Activated CD4-positive, alpha-beta memory T cell treated with anti-CD3 and anti-CD28 coated beads for 36 hours (primary cell): ENCODE measurements at places on chromosomes 12 and 14. TPM values are rescaled to one million over a fixed set of nuclear protein-coding genes. Genes with fewer than 3 reads are reported as not detected.
A peak's percentile ranks its signal among the peaks of the same experiment; 100 is the strongest.

- no peak for DNase-seq
Observed at GRCh38 chr14:57389646-57390036, 745 bp upstream of the NAA30 start.

COL2A1 gene
- total RNA-seq, result not detected

EPS8 gene
- 3.2 TPM for total RNA-seq

DNA sequence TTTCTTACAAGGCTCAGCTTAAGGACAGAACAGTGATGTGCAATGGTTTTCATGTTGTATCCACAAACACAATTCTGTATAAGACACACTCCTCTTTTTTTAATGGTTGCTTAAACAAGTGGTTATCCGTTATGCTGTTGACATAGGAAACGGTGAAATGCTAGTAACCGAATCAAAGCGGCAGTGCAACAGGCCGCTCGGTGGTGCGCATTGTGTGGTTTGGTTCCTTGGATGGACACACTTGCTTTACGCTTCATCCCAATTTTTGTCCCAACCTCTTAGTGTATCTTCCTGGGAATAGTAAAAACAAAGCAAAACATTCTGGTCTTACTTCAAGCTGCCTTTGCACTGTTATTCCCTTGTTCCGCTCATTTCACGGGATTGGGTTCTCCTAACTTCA lies 650 bp upstream of the PTGER2 start:
- DNase-seq, result no peak

DNA sequence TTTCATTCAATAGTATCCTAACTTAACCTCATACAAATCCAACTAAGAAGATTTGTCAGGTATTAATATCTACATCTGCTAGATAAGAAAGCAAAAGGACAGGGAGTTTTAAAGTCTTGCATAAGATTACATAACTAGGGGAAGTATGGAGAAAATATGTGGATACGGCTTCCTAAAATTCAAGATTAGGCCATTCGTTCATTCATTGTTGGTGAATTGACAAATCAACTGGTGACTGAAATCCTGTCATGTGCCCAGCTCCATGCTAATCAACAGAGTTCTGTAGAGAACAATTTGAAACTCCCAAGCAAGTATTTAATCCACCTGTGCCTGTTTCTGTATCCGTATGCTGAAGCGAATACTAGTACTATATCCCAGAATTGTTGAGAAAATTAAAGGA lies 260.9 kb upstream of the USP15 start:
- DNase-seq, result no peak

- no peak for DNase-seq
Observed at GRCh38 chr14:26276757-26277156, 321.1 kb downstream of the NOVA1 start.

DNA sequence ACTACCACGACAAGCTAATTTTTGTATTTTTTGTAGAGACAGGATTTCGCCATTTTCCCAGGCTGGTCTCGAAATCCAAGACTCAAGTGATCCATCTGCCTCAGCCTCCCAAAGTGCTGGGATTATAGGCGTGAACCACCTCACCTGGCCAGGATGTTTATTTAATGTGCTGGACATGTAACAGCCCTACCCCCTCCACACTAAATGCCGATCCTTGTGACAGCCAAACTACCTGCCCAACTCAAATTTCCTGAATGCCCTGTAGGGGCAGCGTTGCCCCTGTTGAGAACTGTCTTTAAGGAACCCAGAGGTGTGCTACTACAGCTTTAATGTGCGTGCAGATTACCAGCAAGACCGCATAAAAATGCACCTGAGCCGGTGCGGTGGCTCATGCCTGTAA lies 48.1 kb downstream of the KCNK13 start:
- no peak for DNase-seq

SLC4A8 gene
- total RNA-seq, result 1.8 TPM

DNA sequence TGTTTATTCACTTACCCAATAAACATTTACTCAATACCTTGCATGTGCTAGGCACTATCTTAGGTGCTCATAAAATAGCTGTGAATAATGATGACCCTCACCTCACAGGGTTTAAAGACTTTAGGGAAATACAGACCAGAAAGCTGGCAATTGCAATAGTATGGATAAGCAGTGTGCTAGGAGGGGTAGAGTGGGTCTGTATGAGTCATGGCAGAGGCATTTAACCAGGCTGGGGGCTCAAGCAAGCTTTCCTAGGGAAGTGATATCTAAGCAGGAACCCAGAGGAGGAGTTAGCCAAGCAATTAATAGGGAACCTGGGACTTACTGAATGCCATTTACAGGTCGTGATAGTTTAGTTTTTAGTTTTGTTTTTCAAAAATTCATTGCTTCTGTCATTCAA lies 123.9 kb upstream of the CCDC198 start:
- no peak for DNase-seq

DNA sequence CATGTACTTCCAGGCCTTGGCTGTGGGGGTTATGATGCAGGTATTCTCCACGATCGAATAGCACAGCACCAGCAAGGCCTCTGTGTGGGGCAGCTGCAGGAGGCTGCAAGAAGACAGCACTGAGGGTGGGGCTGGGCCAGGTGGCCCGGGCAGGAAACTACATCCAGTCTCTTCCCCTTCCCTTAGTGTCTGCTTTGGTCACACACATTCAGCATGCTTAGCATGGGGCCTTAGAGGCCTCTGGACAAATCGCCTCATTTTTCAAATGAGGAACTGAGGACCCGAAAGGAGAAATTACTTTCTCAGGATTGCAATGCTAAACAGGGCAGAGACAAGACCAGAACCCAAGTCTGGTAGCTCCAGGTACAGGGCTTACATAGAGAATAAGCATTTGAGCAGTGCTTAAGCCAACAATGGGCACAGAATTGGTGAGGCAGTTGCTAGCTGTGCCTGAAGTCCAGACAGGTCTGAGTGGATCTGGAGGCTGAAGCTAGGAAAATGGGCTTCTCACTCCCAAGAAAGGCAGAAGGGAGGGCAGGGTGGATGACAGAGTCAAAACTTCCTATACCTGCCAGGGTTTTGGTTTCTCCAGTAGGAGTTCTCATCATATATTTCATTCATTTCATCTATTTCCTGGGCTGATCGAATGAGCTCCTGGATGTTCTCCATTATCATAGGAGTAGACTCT lies 3.5 kb downstream of the ACRBP start:
- DNase-seq, result no peak

MOK gene
- total RNA-seq, result 2.7 TPM

DNA sequence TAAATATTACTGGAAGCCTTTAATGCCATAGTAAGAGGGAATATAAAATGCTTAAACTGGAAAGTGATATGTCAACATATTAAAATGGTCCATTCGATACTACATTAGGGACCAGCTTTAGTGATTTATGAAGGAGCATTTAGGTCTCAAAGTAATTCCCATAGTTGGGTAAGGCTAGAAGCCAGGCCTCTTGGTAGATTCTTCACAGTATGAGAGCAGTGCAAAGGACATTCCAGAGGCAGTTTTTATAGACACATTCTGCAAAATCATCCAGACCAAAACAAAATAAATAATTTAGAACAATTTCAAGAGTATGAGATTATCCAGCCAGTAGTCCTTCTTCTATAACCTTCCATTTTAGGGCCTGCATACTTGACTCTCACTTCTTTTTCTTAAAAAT lies 142.6 kb upstream of the PDZRN4 start:
- DNase-seq, result no peak

- no peak for DNase-seq
Observed at GRCh38 chr14:101838476-101838875, 77.0 kb downstream of the PPP2R5C start.

GRCh38 chr14:50060871-50061663 lies 55.3 kb downstream of the VCPKMT start:
- DNase-seq, result peak; percentile 71

DNA sequence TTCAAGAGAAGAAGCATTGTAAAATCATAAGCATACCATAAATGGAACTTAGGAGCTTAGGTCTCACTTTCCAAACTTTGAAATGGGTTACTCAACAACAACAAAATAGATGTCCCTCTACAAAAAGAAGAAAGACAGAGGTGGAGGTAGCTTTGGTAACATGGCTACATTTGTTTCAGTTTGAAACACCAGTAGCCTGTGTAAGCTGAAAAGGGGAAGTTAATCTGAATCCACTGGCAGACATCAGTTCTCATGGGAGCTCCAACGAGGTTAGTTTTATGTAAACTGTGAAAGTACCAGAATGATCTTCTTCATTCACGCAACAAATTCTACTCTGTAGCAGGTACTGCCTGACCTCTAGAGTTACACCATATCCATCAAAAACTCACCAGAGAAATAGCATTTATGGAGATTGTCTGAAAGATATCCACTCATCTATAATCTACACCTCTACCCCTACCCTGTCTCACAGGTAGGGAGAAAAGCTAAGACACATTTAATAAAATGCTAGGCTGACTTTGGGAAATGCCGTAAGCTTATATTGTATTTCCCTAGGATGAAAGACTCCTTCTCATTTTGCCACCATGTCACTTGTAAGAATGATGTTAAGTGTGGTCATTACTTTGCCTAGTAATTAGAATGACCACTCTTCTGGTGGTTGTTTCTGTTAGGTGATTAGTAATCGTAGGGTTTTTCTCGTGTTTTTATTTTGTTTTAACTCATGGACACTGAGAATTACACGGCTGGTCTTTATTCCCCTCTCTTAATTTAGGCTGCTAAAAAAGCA lies 224.1 kb downstream of the ASCL1 start:
- DNase-seq, result no peak

DNA sequence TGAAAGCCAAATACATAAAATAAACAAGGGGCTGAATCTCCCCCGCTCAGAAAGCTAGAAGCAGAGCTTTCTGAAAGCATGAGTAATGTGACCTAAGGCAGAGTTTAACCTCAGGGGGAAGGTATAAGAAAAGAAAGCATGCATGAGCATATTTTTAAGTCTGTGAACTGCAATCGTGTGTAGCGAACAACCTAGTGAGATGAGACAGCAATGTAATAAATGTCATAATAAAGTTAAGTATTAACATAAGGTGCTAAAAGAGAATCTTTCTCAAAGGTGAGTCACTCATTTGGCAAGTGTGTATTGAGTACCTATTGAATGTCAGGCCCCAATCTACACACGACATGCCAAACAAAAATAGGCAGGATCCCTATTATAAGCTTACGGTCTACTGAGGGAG lies 14.2 kb upstream of the WDR20 start:
- DNase-seq, result no peak

- DNase-seq, result no peak
Observed at GRCh38 chr12:41715256-41715655, 429.4 kb downstream of the GXYLT1 start.

AMIGO2 gene
- total RNA-seq, result 13.6 TPM

DNA sequence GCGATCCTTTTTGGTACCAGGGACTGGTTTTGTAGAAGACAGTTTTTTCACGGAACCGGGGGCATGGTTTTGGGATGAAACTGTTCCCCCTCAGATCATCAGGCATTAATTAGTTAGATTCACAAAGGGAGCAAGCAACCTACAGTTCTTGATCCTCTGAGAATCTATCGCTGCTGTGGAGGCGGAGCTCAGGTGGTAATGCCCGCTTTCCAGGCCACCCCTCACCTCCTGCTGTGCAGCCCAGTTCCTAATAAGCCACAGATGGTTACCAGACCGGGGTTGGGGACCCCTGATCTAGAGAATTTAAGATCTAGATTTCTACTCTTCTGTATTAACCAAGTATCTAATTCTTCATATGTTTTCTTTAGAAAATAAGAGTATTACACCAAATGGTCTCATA lies 4.8 kb downstream of the ARHGAP5 start:
- no peak for DNase-seq

- DNase-seq, result no peak
Observed at GRCh38 chr12:522692-523378, 63.1 kb downstream of the B4GALNT3 start.

DNA sequence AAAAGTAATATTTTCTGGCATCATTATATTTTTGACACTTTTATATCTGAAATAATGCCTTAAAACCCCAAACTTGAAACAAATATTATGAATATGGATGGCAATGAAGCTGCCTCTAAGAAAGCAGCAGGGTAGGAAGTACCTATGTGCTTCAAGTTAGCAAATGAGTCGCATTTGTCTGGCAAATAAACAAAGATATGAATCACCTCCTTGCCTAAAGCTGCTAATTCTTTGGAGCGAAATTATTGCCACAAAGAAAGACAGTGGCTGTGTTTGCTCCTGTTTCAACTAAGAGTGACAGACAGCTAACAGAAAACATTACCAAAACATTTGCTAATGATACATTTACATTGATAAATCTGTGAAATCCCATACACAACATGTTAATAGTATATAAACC lies 854.9 kb downstream of the RPS29 start:
- DNase-seq, result no peak

GRCh38 chr12:107336695-107337094 lies 243.3 kb upstream of the CRY1 start:
- no peak for DNase-seq

HOXC9 gene
- not detected for total RNA-seq

ERBB3 gene
- total RNA-seq, result 0.86 TPM

DNA sequence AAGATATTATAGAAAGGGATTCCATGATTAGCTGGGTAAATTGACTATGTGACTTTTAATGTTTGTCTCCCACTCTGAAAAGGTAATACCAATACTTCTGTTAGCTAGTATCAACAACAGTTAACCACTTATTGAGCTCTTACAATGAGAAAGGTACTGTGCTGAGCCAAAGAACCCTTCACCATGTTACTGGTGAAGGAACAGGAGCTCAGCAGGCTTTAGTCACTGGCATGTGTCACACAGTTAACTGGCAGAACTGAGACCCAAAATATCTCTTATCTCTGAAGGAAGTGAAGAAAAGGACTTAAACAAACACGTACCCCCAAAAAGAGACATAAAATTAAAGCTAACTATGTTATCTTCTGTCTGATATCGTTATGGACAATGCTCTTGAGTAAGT lies 170.6 kb downstream of the MED13L start:
- no peak for DNase-seq

NFE2 gene
- total RNA-seq, result not detected

DNA sequence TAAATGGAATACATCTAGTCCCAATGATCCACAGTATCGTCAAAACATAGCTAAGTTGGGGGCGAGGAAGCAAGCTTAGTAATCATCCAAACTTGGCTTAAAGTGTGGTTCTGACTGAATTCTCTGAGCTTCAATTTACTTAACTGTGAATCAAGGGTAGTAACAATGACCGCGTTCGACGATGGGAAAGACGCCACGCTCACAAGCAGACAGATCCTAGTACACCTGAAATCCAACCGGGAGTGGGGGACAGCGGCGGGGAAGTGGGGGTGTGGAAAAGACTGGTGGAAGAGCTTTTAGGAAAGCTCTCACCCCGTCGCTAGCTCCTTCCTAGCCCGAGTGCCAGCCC lies 433 bp downstream of the COX16 start:
- no peak for DNase-seq

DNA sequence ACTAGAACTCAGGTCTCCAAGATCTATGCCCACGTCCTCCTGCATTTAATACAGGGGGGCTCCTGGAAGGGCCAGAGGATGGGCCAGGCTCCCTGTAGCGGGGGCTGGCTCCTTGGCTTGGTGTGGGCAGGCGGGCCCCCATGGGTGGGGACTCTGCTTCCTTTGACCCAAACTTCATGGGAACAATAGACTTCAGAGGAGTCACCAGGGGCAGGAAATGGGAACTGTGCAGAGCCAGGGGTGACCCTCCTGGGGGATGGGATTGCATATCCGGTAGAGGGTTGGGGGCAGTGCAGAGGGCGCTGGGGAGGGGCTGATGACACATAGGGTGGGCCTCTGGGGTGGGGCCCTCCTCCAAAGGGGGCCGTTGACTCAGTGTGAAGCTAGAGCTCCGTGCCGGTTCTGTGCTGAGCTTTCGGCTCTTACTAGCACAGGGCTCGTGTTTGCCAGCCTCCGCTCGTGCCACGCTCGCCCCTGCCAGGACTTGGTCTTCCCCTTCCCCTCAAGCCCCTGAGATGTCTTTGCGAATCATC lies 4.6 kb downstream of the TEAD4 start:
- no peak for DNase-seq

KLRK1 gene
- total RNA-seq, result 0.29 TPM

GRCh38 chr14:26395726-26396125 lies 202.1 kb downstream of the NOVA1 start:
- no peak for DNase-seq
